ENCODE measurements at places on chromosomes 11 and 22.

- DNase-seq: no peak
Measured at GRCh38 chr11:96189351-96189750, 153.6 kb downstream of the MAML2 start.

GRCh38 chr11:62427630-62428233, 8.9 kb downstream of the SCGB1A1 start:
- no peak for DNase-seq

- DNase-seq: no peak
Measured at GRCh38 chr22:41048791-41049717, 43.3 kb upstream of the EP300 start.

GRCh38 chr11:118055966-118056365, 20.9 kb upstream of the TMPRSS4 start:
- DNase-seq: no peak

DNA sequence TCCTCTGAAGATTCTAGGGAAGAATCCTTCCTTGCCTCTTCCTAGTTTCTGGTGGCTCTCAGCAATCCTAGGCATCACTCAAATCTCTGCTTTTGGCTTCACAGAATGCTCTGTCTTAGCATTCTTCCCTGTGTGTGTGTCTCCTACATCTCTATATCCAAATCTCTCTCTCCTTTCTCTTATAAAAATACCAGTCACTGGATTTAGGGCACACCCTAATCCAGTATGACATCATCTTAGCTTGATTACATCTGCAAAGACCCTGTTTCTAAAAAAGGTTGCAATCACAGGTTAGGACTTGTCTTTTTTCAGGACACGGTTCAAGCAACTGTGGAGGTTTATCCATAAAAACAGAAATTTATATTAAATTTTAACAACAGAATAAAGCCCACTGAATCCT, 54.4 kb downstream of the NARS2 start:
- DNase-seq: no peak

DNA sequence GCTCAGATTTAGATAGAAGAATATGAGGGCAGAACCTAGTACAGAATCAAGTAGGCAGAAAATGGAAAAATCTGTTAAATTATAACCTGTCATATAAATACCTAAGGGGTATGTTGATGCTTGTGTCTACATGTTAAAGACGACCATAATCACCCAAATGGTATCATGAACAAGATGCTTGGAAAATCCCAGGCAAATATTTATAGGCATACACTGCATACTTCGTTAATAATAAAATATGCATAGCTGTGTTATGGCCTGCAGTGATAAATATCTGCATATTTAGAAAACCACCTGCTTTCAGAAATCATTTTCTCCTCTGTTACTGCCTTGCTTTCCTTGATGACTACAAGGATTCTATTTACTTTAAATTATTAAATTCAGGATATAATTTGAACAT, 18.9 kb upstream of the DDX10 start:
- DNase-seq: no peak
